ENCODE measurements at places on chromosomes 3 and 15.

DNA sequence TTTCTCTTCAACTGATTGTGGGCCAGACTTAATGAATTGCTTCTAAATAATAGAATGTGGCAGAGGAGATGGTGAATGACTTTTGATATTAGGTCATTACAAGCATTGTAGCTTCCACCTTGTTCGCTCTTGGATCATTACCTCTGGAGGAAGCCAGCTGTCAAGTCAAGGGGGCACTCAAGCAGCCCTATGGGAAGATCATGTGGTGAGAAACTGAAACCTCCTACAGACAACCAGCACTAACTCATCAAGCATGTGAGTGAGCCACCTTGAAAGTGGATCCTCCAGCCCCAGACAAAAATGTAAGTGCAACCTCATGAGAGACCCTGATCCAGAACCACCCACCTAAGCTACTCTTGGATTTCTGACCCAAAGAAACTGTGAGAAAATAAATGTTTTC, 109.8 kb upstream of the TBC1D5 start:
- DNase-seq = no peak

DNA sequence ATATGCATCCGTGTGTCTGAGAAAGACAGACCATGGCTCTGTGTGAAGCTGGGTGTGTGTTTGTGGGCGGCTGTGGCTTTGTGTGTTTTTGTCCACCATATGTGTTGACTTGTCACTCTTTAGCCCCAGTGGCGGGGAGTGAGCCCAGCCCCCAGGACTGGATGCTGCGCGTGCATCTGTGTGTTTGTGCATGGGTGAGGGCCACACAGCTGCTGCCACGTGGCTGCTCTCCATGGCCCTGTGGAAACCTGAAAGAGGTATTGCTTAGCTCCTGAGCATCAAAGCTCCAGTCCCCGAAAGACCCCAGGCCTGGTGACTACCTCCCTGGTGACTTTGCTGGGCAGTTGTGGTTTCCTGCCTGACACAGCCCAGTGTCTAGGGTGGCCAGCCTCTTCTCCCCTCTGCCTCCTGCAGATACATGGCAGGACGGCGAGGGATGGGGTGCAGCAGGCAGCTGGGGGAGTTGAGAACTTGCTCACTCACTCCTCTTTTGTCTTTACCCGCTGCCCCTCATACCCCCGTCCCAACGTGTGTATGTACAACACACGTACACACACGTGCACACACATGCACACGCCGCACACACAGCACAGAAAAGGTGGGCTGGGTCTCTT, 6.5 kb downstream of the EPHB3 start:
- no peak for DNase-seq

DNA sequence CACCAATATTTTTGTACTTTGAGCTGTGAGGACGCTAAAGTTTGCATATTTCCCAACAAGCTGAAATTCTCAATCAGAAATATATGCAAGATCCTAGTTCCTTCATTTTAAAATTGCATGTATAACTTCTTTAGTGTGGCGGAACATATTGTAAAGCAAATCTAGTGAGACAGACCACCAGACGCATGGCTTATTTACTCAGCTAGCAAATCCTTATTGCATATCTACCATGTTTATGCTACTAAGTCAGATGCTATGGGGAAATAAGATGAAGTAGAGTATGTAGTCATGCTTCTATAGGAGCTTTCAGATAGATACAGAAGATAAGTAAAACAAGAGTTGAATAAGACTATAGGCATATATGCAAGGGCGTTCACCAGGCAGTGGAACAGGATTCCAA, 62.0 kb downstream of the C3orf70 start:
- DNase-seq = no peak

GRCh38 chr3:7875925-7876324, 625.7 kb upstream of the LMCD1 start:
- DNase-seq = peak; percentile 52

DNA sequence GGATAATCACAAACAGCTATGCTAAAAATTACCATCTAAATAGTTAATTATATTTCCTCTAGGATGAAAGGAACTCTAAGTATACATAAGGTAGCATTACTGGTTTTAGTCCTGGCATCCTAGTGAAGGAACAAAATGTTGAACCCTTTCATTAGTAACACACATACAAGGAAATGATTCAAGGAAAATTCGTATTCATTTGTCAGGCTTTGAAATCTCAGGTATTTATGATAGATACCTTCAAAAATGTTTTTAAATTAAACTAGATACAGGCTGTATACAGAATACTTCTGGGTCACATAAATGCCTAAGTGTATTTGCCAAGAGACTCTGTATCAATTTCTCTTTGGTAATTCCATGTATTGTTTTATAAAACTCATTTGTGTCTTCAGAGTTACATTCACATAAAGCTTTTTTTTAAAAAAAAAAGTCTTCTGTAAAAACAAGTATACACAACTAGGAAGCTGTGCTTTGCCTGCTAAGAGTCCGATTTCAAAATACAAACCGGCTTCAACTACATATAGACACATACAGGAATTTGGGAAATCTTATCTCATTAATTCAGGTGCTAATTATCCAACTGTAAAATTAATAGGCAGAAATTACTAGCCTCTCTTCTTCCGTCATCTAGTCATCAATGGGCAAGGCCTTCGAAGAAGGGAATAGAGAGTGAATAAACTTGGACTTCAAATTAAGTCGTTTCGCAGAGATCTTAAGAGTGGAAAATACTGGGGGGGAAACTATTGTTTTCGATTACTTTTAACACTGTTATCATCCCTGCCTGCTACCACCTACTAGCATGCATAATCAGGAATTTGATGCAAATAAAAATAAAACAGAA, 1.3 kb downstream of the SECISBP2L start:
- peak; percentile 11 for DNase-seq

DNA sequence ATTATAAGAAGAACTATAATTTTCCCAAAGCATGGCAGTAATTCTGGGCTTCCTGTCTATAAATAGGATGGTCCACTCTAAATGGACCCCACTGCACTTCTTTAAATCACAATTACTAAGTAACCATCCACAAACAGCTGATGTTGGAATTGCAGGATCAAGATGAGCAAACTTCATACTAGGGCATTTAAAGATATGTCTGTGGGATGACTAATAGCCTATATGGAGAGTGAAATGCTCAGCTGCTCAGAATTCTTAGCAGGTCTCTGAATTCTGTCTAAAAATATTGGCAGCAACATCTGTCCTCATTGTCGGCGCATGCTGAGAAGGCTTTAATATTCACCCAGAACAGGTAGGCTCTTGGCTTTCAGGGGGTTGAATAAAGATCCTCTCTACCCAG, 140.4 kb downstream of the SATB1 start:
- no peak for DNase-seq

GRCh38 chr15:40545457-40545856, 19.4 kb downstream of the CCDC32 start:
- no peak for DNase-seq

DNA sequence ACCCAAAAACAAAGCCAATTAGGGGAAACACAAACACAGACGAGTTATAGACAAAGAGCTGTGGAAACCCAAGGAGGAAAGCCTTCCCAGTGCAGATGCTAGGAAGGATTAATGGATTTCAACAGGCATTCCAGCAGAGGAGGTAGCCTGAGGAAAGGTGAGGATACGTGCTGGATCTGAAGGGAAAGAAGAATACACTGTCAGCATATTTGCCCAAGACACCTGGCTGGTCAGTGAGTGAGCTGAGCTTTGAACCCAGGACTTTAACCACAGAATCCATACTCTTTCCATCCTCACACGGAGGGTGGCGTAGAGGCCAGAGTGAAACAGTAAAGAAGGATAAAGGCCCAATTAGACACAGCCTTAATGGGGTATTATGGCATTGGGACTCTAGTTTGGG, 9.1 kb upstream of the BFSP2 start:
- no peak for DNase-seq

DNA sequence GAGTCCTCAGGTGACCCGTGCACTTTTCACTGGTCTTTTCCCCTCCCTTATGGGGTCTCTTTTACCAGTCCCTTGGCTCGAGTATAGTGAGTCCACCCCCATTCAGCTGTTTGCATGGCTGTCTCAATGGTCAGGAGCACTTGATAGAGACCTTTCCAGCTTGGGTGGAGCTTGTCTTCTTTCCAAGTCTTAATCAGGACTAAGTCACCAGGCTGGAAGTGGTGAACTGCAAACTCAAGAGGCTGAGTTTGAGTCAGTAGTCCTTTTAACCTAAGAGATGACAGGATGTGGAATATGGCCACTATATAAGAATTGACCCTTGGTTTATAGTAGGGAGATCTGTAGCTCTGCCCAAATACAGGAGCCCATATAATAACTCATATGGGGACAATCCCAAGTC, 279.7 kb downstream of the PYDC2 start:
- no peak for DNase-seq

DNA sequence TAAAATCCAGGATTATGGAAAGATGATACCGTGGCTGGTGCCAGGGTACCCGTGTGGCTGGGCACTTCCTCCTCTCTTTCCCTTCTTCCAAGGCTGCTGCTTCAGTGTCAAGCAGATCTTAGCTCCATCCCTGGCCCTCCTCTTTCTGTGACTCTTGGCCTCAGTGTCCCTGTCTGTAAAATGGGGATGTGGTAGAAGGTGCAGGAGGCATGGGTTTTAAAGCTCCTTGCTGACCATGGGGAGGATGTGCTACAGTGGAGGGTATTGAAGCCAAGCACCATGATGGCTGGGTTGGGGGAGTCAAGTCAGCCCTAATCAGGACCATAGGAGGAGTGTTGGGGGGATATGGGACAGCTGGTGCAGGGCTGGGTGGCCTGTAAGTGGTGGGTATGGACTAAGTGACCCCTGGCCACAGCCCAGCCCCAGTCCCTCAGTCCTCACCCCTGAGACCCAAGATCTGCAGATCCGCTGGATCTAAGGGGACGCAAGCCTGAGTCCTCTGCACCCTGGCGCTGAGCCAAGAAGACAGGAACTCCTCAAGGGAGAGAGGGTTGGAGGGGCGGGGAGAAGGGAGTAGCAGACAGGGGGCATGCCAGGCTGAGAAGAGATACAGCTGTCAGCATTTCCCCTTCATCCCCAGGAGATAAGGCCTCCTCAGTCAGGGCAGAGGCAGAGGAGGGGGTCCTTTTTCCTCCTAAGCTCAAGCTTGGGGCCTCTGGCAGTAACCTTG, 12.0 kb downstream of the PTH1R start:
- DNase-seq = peak; percentile 79

- no peak for DNase-seq
These were observed 21.2 kb downstream of the ZDHHC23 start for GRCh38 chr3:113968986-113969385.

DNA sequence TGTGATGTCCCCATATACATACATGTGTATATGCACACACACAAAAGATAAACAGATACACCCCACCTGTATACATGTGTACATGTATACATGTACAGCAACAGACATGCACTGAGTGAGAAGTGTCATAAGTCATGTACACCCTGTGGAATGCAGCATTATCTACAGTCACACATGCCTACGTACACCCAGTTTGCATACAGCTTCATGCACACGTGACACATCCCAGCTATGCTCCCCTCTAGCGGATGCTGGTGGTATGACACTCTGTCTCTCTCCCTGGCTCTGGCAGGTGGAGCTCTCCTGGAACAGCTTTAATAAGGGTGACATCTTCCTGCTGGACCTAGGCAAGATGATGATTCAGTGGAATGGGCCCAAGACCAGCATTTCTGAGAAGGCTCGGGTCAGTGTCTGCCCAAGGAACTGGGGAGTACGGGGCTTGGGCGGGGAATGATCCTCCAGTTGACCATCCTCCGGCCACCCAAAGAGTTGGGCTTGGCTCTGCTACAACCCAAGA, 6.3 kb downstream of the VILL start:
- peak; percentile 75 for DNase-seq

DNA sequence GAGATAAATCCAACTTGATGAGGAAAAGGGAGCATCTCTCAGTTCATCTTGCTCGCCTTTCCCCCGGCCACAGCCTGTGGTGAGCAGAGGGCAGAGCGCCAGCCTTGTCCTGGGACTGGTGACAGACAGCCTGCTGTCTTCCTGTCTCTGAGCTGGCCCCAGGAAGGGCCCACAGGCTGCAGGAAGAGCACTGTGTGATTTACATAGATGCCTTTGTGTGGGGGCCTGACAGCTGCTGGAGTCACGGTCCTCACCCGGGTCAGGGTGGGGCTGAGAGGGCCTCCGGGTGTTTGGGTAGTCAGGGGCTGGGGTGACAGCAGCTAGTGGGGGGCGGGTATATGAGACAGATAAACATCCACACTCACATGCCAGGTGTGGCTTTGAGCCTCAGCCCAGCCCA, 29.3 kb downstream of the PLA2G4D start:
- DNase-seq = no peak

GRCh38 chr3:192915304-192915703, 2.4 kb downstream of the MB21D2 start:
- no peak for DNase-seq

DNA sequence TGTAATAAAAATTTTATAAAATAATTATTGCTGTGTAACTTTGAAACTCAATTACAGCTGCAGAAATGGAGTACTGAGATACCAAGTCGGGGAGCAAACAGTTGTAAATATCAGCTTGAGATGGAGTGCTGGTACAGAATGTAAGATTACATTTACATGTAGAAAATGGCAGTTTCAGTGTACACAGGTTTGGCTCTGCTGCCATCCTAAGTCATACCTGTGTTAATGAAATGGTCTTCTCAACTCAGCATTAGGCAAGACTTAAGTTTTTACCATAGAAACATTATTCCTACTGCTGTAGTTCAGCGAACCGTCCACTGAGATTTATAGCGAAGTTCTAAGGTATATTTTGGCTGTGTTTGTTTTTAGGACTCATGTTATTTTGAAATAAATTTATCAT, 110.1 kb upstream of the TBL1XR1 start:
- no peak for DNase-seq

DNA sequence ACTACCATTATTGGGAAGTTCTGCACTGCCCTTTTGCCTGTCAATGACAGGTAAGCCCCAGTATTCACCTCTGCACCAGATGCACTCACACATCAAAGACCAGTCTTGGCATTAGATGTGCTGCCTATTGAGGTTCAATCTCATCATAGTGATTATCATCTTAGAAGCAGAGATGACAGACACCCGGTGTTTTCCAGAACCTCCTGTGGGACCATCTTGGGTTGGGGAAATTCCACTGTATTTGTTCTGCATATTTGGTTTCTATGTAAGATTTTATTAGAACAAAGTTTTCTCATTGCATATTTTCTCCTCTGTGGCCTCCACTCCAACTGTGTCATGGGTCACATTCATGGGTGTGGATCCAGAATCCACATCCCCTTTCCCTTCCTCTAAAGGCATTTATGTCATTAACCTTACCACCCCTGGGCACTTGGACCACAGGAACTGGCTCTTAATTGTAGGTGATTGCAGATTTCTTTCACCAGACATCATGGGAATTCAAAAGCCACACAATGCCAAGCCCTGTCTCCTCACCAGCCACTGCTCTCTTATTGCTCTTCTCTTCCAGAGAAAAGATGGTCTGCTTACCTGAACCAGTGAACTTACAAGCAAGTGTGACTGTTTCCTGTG, 31.2 kb downstream of the PLA1A start:
- no peak for DNase-seq

DNA sequence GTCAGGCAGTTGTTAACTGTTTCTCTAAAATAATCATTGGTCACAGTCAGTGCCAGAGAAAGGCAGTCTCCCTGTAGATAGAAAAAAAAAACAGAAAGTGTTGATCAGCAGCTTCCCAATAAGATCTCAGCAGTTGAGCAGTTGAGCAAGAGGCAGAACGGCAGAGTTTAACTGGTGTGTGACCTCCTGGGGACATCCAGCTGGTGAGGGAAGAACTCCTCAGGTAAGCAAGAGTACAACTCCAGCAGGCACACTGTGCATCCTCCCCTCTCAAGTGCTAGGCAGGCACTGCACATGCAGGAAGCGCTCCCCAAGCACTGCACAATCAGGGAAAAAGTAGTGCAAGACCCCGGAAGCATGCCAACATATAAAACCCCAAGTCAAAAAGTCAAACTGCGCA, 1287.2 kb downstream of the NSUN3 start:
- DNase-seq = no peak
